Activated T-helper 1 cell treated with anti-CD3 and anti-CD28 coated beads, Interleukin-2, amount 50 U/mL, for 16 hours (primary cell): ENCODE measurements at places on chromosomes 13 and 19.

DNA sequence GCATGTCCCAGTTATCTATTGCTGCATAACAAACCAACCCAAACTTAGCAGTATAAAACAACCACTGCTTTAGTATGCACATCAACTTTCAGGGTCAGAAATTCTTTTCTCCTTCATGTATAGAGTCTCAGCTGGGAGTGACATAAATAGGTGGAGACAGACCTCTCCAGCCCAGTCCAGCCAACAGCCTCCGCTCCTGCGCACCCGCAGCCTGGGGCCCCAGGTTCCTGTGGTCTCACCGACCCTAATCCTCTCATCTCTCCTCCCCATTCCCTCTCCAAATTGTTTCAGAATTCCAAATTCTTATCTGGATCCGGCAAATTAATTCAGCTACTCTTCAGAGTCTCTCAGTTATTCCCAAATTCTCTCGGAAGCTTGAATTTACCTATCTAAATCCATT, 522 bp upstream of the ATP12A start:
- DNase-seq: no peak

- DNase-seq: no peak
These were observed 138.6 kb downstream of the MIPEP start for GRCh38 chr13:23750383-23751121.

DNA sequence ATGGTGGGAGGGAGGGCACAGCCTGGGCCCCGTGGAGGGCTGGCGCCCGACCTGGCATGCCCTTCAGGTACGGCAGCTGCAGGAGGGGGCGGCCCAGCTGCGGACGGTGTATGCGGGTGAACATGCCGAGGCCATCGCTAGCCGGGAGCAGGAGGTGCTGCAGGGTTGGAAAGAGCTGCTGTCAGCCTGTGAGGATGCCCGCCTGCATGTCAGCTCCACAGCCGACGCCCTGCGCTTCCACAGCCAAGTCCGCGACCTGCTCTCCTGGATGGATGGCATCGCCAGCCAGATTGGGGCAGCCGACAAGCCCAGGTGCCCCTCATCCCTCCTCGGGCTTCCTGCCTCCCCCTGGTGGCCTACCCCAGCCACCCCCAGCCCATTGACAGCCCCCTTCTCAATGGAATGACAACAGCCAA, 16.6 kb upstream of the SHKBP1 start:
- no peak for DNase-seq

GRCh38 chr13:60335531-60335930, 61.5 kb upstream of the TDRD3 start:
- DNase-seq: no peak

GRCh38 chr19:50753879-50754278, 16.4 kb upstream of the GPR32 start:
- DNase-seq: no peak

DNA sequence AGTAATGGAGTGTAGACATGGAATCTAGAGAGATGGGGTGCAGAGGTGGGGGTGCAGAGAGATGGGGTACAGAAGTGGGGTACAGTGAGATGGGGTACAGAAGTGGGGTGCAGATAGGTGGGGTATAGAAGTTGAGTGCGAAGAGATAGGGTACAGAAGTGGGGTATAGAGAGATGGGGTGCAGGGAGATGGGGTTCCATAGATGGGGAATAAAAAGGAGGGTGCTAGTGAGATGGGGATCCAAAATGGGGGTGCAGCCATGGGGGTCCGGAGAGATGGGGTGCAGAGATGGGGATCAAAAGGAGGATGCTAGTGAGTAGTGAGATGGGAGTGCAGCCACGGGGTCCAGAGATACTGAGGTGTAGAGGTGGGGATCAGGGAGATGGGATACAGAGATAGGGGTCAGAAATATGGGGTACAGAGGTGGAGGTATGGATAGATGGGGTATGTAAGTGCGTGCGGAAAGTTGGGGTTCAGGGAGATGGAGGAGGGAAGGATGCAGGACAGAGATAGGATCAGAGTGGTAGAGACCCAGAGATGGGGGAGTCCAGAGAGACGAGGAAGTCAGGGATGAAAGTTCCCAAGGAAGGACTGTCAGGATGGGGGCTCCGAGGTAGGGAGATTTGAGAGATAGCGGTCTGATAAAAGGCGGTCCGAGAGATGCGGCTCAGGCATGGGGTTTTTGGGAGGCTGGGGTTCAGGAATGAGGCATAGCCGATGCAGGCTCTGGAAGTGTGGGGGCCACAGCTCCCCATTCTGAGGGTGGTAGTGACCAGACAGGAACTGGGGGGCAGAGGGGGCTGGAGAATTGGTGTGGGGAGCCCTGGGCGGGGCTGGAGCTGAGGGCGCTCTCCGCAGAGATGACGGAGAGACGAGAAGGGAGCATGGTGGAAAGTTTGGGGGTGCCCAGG, 3.4 kb downstream of the PALM3 start:
- no peak for DNase-seq

DNA sequence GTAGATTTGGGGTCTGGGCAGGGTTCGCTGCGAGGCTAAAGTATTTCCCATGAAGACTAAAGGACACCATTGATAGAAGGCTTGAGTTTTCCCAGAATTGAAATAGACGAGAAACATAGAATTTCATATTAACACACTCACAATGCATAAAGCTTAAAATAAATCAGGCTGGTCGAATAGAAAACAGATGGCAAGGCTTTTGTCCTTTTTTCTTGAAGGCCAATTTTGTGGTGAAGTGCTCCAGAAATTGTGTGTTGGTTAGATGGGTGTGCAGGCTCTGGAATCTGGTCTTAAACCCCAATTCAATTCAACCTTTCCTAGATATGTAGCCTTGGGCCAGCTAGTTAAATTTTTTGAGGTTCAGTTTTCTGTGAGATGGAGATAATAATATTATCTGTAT, 56.9 kb upstream of the LRCH1 start:
- DNase-seq: no peak

DNA sequence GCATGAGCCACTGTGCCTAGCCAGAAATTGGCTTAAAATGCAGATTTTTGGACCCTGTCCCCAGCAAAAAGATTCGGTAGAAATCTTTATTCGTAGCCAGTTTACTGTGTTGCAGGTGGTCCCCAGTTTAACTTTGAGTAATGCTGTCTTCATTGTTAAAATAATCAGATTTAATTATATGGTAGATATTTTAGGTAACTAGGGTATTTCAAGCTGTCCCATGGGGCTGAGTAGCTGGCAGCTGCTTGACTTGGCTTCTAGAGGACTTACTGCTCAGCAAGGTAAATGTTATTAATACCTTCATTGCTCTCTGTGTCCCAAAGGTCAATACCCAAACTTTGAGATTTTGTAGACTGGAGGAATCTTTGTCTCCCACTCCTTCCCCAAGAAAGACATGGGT, 21.1 kb downstream of the LSM14A start:
- DNase-seq: no peak
